ENCODE measurements at places on chromosomes 1 and 21.

DNA sequence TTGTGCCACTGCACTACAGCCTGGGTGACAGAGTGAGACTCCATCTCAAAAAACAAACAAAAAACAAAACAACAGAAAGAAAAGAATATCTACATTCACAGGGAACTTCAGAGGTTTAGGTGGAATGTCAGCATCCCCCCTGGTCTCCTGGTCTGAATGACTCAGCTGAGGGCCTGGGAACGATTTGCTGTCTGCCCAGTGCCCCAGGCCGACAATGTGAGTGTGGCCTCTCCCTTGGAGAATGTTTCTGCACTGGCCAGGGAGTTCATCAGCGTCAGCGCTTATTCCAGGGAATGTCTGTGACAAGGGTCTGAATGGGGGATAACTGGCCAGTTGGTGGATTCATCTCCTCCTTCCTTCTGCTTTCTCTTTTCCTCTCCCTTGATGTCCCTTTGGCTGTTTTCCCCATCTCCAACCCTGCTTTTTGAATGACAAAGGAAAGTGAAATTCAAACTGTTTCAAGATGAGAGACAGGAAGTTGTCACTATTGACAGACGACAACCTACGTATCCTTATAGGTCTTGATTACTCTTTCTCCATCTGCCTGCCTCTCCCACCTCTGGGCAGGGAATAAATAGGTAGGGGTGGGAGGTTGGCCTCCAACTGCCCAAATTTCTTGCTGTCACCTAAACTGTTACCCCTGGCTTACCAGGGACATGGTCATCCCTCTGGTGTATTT is 213.1 kb downstream of the HHAT start:
- no peak for DNase-seq

DNA sequence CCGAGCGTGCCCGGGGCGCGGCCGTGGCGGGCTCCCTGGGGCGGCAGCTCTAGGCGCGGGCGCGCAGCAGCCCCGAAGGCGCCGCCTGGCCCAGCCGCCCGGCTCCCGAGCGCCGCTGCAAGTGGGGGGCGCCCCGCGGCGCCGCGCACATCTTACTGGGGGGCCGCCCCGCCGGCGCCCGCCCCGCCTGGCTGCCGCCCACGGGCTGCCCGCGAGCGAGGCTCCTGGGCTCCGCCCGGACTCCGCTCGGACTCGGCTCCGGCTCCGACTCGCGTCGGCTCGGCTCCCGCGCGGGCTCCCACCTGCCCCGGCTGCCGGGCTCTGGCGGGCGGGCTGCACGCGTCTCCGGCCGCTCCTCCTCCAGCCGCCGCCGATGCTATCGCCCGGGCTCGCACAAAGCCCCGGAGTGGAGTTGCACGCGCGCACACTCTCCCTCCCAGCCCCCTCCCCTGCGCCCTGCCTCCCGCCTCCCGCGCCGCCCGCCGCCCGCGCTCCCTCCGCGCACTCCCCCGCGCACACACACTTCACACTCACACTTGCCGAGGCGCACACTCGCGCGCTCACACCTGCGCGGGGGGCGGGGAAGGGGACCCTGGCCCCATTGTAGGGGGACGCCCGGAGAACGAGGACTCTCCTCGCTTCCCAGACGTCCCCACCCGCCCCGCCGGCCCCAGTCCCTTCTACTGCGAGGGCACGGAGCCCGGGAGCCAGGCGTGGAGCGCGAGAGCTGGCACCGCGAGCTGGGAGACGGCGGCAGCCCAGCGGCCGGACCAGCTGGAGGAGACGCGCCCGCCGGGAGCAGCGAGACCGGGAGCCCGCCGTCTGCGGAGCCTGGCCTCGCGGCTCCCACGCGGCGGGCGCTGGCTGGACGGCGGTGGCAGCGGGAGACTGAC is at the start of gene GRIK3:
TSS of gene GRIK3 (minus strand) at position 395 of the 893 bp plus-strand sequence. CDS start 407 bp downstream, outside the sequence.
- DNase-seq: peak; percentile 36

DNA sequence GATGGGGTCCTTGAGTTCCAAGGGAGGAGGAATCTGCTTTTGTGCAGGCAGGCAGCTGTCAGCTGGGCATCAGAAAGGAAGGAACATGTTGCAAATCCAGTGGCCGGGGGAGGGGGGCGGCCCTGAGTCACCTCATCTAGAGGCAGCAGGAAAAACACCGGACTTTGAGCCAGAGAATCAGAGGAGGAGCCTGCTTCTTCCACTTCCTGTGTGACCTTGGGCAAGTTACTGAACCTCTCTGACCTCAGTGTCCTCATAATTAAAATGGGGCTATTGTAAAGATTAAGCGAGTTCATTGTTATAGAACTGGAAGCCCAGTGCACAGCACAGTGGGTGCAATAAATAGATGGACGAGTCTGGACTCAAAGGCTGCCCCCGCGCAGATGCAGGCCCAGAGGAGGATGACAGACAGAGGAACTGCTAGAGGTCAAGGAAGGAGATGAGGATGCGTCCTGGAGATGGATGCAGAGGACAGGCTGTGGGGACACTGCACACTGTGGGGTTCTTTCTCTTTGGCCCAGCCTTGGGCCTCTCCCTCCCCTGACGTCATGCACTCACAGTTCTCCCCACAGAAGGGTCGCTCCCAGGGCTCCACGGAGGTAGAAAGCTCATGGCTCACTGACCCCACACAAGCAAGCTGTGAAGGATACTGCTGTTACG is 714.3 kb downstream of the MATN1 start:
- no peak for DNase-seq

- DNase-seq: no peak
Observed at GRCh38 chr1:33577663-33578062, 105.2 kb downstream of the ZSCAN20 start.

DNA sequence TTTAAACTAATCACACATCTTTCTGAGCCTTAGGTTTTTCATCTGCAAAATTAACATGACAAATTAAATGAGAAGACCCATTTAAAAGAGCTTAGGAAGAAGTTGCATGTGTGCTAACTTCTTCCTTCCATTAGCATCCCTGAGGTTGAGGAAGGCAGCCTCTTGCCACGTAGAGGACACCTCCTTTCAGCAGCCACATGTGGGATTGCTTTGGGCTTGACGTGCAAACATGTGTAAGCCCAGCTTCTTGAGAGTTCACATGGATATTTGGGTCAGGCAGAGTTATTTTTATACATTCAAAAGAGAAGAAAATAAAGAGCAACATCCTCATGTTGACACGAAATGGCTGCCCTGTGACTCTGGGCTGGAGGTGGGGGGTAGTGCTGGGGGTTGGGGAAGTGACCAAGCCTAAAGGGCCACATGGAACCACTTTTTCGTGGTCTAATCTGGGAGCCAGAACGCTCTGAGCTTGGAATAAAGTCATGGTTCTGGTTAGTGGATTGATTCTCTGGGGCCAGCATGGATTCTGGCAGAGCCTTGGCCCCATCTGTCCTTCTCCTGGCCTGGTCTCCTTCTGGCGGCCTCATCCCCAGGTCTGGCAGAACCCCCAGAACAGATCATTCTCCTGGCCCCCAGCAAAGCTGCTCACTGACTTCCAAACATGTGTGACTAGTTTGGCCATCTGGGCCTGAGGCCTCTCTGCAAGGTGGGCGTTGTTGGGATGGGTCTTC is 137.1 kb upstream of the USP24 start:
- no peak for DNase-seq

DNA sequence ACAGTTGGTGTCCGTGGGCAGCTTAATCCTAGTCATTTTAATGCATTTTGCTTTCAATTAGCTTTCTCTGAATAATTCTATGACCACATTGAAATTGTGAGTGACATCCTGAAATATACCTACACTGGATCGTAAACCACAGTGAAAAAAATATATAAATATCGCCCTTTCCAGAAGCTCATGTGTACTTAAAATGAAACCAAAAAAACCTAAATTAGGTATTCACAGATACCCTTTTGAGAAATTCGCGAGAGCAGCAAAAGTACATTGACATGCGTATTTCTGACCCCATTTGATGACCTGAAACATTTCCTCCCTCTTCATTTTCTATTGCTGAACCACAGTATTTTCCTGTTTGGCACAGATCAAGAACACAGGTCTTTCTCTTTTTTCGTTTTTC is 253.8 kb downstream of the LTN1 start:
- DNase-seq: no peak

GRCh38 chr1:43801203-43801602 is 93.9 kb downstream of the ST3GAL3 start:
- no peak for DNase-seq

GRCh38 chr1:74853756-74854155 is 120.8 kb downstream of the TYW3 start:
- DNase-seq: no peak

DNA sequence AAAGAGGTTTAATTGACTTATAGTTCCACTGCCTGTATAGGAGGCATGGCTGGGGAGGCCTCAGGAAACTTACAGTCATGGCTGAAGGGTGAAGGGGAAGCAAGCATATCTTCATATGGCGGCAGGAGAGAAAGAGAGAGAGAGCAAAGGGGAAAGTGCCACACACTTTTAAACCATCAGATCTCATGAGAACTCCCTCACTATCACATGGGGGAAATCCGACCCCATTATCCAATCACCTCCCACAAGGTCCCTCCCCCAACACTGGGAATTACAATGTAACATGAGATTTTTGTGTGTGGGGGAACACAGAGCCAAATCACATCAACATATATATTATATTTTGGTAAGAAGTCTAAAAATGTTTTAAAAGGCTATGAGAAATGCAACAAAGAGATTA is 27.2 kb downstream of the FABP3 start:
- no peak for DNase-seq

- DNase-seq: no peak
Observed at GRCh38 chr1:157994704-157995582, 1.5 kb downstream of the KIRREL1 start.

- DNase-seq: peak; percentile 42
Observed at GRCh38 chr1:31335007-31335406, 37.9 kb downstream of the FABP3 start.

DNA sequence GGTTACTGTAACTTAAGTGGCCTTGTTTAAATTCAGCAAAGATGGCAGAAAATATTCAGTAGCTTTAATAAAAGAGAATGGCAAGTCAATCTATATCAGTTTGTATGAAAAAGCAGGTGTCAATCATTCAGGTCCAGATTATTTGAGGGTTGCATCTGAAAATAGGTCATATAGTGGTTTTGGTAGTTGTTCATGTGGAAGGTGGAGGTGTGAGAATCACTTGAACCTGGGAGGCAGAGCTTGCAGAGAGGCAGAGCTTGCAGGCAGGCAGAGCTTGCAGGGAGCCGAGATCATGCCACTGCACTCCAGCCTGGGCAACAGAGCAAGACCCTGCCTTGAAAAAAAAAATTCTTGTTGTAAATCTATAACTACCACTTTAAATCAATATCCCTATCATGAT is 88.6 kb downstream of the ZSWIM5 start:
- DNase-seq: no peak

DNA sequence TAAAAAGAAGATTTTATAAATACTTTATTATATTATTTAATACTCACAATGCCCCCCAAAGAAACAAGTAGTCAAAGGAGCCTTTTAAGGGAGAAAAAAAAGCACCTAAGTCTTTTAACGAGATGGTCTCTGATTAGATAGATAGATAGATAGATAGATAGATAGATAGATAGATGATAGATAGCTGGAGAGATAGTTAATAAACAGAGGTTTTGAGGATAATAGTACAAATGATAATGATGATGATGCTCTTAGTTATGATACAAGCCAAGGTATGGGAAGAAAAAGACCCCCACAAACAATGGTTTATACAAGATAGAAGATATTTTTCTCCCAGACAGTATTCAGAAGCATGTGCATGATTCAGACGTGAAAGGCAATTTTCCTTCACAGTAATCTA is 14.6 kb upstream of the EDEM3 start:
- no peak for DNase-seq

- DNase-seq: no peak
Observed at GRCh38 chr1:18319099-18319498, 161.6 kb upstream of the KLHDC7A start.

DNA sequence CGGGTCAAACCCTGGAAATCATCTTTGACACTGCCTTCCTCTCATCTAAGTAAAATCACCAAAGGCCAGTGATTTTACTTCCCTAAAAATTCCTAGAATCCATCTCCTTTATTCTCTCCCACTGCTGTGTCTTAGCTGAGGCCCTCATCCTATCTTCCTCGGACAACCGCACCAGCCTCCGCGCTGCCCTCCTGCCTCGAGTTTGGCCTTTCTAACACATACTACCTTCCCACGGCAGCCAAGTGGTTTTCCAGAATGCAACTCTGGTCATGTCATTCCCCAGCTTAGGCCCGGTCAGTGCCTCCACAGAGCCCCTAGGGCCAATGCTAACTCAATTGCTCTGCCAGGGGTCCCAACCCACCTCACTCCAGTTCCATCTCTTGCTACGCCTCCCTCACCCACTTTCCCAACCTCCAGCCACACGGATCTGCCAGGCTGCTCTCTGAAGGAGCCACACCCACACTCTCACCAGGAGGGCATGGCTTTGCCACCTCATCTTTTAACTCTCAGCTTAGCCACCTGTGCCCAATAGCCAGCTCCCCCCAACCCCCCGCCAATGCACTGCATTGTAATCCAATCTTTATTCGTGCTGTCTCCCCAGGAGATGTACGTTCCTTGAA is 6.8 kb downstream of the TMEM9 start:
- no peak for DNase-seq

- no peak for DNase-seq
Observed at GRCh38 chr1:198333744-198334143, 176.9 kb downstream of the NEK7 start.

DNA sequence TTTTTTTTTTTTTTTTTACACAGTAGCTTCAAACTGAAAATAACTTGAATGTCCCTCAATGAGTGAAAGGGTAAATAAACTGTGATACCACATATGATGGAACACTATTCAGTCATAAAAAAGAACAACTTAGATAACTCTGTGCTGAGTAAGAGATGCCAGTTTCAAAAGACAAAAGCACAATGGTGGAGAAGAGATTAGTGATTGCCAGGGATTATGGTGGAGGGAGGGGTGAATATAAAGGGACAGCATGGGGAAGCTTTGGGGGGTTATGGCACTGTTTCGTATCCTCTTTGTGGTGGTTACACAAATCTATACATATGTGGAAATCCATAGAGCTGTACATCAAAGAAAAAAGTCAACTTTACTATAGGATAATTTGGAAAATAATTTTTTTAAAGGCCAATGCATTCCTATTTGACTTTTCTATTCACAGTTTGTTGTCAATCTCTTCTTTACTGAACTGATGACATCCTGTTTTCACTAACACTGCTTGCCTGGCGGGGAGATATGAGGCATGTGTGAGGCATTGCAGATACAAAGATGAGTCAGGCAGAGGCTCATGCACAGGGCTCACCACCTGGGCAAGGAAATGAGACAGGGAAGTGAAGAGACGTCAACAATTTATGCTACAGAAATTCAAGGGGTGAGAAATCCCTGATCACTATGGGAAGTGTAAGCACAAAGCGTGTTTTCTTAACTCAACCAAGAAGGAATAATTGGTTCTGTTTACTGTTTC is 302.7 kb downstream of the DUSP10 start:
- DNase-seq: no peak

DNA sequence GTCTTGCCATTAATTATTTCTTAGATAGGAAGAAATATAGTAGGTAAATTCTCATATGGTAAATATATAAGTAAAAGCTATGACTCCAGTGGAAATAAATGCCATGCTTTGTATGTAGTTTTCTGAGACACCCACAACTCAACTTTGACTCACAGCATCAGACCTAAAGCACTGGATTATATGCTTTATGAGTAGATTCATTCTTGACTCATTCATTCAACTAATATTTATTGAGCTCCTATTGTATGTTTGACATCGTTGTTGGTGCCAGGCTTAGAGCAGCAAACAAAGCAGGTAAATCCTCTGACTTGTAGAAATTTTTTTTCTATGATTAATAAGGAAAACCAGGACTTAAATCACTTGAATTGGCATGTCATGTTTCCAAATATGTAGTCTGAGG is 211.4 kb downstream of the PTPRC start:
- no peak for DNase-seq

- no peak for DNase-seq
Observed at GRCh38 chr1:181010789-181011188, 11.9 kb downstream of the STX6 start.

GRCh38 chr1:181423301-181423918 is 59.9 kb upstream of the CACNA1E start:
- DNase-seq: peak; percentile 70

Data from HEK293T (cell line).